Calu3 (cell line): ENCODE measurements at places on chromosomes 5 and 9.

GRCh38 chr5:107381189-107381856 is 289.4 kb downstream of the EFNA5 start:
- no peaks in the 10 kb centered on the region for H3K27me3 ChIP-seq
- no peak overlapping the region for H3K27ac ChIP-seq
- H3K4me3 ChIP-seq: no peak overlapping the region
- H3K36me3 ChIP-seq: peaks cover 75% of the 10 kb centered on the region

DNA sequence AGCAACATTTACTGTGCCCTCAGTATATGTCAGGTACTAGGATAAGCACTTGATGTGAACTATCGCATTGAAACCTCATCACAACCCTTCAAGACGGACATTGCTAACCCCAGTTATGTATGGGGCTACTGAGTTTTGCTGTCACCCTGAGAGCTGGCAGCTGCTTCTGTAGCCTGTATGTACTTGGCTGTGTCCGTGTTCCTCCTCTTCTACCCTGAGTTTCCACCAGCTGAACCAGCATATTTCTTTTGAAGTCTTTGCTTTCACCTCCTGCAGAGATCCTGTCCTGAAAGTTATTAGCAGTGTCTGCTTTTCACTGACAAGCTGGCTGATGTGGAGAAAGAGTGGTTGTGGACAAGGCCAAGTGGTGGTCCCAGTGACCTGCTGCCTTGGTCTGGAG is 63.3 kb downstream of the ADGRV1 start:
- no peaks in the 10 kb centered on the region for H3K36me3 ChIP-seq
- no peak overlapping the region for H3K27ac ChIP-seq
- no peaks in the 10 kb centered on the region for H3K4me1 ChIP-seq
- no peak for DNase-seq
- no peaks in the 10 kb centered on the region for H3K27me3 ChIP-seq
- no peak overlapping the region for H3K4me3 ChIP-seq

- no peak overlapping the region for H3K27ac ChIP-seq
- H3K27me3 ChIP-seq: peaks cover 31% of the 10 kb centered on the region
- no peak overlapping the region for H3K4me3 ChIP-seq
These were observed 122.2 kb downstream of the TRPM6 start for GRCh38 chr9:74765481-74765971.

- no peaks in the 10 kb centered on the region for H3K27me3 ChIP-seq
- no peak for DNase-seq
- peaks cover 45% of the 10 kb centered on the region for H3K4me1 ChIP-seq
- peaks cover 47% of the 10 kb centered on the region for H3K36me3 ChIP-seq
- peak overlapping the region; percentile 49 for H3K27ac ChIP-seq
- peak overlapping the region; percentile 96 for H3K4me3 ChIP-seq
These were observed 3.7 kb downstream of the TXN start for GRCh38 chr9:110252509-110253139.

DNA sequence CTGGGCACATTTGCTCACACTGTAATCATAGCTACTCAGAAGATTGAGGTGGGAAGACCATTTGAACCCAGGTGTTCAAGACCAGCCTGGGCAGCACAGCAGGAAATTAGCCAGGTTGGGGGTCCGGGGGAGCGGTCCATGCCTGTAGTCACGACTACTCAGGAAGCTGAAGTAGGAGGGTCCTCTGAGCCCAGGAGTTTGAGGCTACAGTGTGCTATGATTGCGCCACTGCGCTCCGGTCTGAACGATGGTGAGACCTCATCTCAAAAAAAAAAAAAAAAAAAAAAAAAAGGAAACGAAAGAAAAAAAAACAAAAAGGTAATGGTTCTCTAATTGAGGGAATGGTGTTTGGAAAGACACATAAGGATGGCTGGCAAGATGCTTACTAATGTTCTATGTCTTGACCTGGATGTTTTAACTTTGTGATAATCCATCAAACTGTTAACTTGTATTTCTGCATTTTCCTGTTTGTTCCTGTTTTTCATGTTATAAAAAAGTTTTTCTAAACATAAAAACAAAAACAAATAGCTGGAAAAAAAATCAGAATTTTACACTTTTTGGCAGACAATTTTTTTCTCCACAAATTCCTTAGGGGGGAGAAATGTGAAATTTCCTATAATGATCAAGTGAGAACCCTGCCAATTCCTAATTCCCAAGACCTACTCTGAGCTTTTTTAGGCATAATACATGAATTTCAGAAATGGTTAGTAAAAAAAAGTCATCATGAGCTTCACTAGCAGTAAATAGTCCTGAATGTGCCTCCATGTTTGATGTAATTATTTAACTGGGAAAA is 96.9 kb downstream of the DENND1A start:
- H3K27ac ChIP-seq: no peak overlapping the region
- H3K36me3 ChIP-seq: no peaks in the 10 kb centered on the region
- no peak overlapping the region for H3K4me3 ChIP-seq
- no peaks in the 10 kb centered on the region for H3K27me3 ChIP-seq
- no peak for DNase-seq

DNA sequence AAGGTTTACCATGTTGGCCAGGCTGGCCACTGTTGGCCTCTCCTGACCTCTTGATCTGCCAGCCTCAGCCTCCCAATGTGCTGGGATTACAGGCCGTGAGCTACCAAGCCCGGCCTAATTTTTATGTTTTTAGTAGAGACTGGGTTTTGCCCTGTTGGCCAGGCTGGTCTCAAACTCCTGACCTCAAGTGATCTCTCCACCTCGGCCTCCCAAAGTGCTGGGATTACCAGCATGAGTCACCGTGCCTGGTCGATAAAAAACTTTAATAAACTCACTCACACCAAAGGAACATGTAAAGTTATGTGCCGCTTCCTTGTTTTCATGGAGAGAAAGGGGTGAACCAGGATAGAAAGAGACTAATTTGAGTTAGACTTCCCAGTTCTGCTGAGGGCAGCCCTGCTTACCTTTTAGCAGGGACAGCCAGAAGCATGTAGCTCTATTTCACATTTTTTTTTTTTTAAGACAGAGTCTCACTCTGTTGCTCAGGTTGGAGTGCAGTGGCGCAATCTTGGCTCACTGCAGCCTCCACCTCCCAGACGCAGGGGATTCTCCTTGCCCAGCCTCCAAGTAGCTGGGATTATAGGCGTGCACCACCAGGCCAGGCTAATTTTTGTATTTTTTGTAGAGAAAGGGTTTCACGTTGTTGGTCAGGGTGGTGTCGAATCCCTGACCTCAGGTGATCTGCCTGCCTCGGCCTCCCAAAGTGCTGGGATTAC is 11.4 kb upstream of the HAUS6 start:
- no peaks in the 10 kb centered on the region for H3K27me3 ChIP-seq
- no peaks in the 10 kb centered on the region for H3K36me3 ChIP-seq
- H3K4me1 ChIP-seq: peaks cover 5% of the 10 kb centered on the region
- no peak overlapping the region for H3K27ac ChIP-seq
- no peak overlapping the region for H3K4me3 ChIP-seq
- peak; percentile 36 for DNase-seq

- H3K27ac ChIP-seq: no peak overlapping the region
- H3K27me3 ChIP-seq: no peaks in the 10 kb centered on the region
- H3K4me3 ChIP-seq: no peak overlapping the region
- no peak for DNase-seq
These were observed 88.2 kb upstream of the KLF9 start for GRCh38 chr9:70502690-70503089.

DNA sequence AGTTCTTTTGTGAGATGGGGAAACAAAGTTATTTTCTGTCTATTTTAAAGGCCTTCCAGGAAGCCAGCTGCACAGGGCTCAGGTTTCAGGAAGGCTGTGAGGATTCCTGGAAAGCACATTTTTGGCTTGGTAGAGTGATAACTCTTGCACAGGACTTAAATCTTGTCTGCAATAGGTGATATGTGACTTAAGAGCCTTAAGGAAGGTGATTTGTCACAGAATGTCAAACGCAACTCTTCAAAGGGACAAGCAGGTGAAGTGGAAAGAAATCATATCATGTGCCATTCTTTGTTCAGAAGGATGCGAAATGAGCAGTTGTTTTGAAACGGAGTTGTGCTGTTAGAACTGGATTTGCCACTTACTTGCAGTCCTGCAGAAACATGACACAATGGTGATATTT is 459.3 kb downstream of the MAT2B start:
- H3K4me1 ChIP-seq: peaks cover 11% of the 10 kb centered on the region
- H3K36me3 ChIP-seq: no peaks in the 10 kb centered on the region

- no peak overlapping the region for H3K27ac ChIP-seq
- no peaks in the 10 kb centered on the region for H3K36me3 ChIP-seq
- no peaks in the 10 kb centered on the region for H3K4me1 ChIP-seq
- H3K4me3 ChIP-seq: no peak overlapping the region
These were observed 402.3 kb upstream of the CHD1 start for GRCh38 chr5:99331061-99331460.

DNA sequence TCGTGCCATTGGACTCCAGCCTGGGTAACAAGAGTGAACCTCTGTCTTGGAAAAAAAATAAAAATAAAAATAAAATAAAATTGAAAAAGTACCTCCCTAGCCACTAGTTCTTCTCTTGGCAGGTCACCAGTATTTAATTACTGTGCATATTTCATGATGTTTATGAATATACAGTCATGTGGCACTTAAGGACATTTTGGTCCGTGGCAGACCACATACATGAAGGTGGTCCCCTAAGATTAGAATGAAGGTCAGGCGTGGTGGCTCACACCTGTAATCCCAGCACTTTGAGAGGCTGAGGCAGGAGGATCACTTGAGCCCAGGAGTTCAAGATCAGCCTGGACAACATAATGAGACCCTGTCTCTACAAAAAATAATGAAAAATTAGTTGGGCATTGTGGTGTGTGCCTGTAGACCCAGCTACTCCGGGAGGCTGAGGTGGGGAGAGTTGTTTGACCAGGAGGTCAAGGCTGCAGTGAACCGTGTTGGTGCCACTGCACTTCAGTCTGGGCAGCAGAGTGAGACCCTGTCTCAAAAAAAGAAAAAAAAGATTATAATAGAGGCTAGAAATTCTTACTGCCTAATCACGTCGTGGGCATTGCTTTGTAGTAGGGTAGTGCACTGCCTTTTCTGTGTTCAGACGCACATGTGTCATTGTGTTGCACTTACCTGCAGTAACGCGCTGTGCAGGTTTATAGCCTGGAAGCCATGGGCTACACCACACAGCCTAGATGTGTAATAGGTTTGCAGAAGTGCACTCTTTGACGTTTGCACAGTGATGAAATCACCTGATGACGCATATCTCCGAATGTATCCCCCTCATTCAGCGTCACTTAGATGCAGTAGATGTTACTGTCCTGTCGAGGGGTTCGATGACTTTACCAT is 12.8 kb downstream of the EHMT1 start:
- peaks cover 12% of the 10 kb centered on the region for H3K4me1 ChIP-seq
- no peak for DNase-seq
- peaks cover 1% of the 10 kb centered on the region for H3K36me3 ChIP-seq

DNA sequence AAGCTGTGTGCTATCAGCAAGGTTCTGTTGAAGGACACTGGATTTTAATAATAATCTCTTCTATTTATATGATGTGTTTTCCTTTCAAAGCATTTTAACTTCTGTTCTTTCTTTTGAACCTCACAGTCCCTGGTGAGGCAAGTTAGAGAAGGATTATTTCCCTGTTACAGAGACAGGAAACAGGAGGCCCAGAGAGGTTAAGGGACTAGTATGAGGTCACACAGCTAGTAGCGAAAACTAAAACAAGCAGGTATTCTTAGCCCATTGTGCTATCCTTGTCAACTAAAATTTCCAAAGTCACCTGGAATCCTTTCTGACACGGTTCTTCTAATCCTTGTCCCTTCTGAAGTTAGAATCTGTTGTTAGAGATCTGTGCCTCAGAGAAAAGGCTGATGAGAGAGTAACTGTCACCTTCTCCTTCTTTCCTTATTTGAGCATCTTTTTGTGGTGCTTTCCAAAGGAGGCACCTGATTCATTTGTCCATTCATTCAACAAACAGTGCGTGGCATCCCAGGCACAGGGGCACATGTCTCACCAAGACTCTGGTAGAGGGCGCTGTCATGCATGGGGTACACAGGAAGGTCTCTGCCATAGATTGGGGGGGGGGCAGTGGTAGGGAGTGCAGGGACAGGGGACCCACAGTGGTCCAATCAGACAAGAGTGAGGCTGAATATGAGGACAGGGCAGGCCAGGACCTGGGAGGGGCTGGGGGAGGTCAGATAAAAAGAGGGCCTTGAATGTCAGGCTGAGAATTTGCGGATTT is 61.5 kb downstream of the CRB2 start:
- peaks cover 9% of the 10 kb centered on the region for H3K36me3 ChIP-seq
- DNase-seq: no peak

DNA sequence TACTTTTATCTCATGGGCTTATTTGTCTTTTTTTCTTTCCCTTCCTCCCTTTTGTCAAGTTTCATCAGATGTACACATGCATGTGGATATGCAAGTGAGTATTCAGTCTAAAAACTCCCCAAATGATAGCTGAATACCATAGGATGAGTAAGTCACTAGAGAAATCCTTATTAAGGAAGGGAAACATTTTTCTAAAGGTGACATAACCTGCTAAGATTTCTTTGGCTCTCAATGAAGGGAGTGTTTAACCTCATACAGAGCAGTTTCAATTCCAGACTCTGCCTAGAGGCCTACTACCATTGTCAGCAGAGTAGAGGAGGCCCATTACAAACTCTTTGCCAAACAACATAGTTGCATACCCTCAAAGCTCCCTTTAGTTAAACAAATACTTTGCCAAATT is 192.4 kb downstream of the ARHGEF28 start:
- H3K36me3 ChIP-seq: peaks cover 81% of the 10 kb centered on the region
- peaks cover 73% of the 10 kb centered on the region for H3K4me1 ChIP-seq
- H3K27me3 ChIP-seq: no peaks in the 10 kb centered on the region
- no peak for DNase-seq
- H3K4me3 ChIP-seq: peak overlapping the region; percentile 81

DNA sequence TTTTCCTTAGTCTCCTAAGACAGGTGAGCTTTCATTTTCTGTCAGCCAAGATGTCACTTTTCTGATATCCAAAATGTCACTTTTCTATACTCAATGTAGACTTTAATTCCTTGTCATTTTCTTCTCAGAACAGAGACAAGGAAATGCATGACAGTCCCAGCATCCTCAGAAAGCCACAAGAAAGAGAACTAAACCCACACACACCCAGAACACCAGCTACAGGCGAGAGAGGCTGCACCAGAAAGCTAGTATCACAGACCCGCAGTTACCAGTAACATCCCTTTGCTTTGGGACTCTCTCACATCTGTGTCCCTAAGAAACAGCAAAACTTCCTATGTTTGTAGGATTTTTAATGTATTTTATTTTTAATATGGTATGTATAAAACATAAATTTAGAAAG is 17.1 kb downstream of the TRMO start:
- no peak for DNase-seq
- no peaks in the 10 kb centered on the region for H3K4me1 ChIP-seq

DNA sequence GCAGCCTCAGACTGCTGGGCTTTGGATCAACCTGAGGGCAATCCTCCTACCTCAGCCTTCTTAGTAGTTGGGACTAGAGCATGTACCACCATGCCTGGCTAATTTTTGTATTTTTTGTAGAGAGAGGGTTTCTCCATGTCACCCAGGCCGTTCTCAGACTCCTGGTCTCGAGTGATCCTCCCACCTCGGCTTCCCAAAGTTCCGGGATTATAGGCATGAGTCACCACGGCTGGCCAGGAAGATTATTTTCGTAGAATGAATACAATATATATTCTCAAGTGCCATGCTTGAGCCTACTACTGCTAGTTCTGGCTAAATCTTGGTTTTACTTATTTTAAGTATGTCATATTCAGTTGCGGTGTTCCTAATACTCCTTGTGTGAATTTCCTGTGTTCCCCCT is 88.2 kb upstream of the CLINT1 start:
- no peak for DNase-seq
- H3K4me3 ChIP-seq: no peak overlapping the region
- peaks cover 16% of the 10 kb centered on the region for H3K4me1 ChIP-seq
- H3K27ac ChIP-seq: no peak overlapping the region
- no peaks in the 10 kb centered on the region for H3K36me3 ChIP-seq
- no peaks in the 10 kb centered on the region for H3K27me3 ChIP-seq
